Adrenal gland (tissue), 19 donors: ENCODE measurements at places on chromosomes 11 and 22.
A peak's percentile ranks its signal among the peaks of the same experiment; 100 is the strongest.

DNA sequence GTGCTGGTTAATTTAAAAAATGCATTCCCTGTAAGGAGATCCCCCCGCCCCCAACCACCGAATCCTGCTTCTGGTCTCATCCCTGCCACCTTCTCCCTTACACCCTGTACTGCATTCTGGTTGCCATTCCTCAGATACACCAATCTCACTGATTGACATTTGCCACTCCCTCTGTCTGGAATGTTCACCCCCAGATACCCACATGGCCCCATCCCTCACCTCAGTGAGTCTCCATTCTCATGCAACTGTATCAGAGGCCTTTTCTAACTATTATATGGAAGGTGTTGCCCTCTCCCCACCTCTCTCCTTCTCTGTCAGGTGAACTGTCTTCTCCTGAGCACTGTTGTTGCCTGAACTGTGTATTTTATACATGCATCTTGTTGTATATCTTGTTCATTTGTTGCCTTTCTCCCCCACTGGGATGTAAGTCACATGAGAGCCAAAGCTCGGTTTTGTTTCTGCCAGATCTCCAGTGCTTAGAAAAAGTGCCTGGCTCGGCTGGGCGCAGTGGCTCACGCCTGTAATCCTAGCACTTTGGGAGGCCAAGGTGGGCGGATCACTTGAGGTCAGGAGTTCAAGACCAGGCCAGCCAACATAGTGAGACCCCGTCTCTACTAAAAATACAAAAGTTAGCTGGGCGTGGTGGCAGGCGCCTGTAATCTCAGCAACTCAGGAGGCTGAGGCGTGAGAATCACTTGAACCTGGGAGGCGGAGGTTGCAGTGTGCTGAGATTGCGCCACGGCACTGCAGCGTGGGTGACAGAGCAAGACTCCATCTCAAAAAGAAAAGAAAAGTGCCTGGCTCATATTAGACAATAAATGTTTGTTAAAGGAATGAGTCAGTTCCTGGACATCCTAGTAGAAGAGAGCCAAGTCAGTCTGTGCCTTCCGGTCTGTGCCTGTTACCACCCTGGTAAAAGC is 61.0 kb downstream of the TNRC6B start:
- no peak for DNase-seq

DNA sequence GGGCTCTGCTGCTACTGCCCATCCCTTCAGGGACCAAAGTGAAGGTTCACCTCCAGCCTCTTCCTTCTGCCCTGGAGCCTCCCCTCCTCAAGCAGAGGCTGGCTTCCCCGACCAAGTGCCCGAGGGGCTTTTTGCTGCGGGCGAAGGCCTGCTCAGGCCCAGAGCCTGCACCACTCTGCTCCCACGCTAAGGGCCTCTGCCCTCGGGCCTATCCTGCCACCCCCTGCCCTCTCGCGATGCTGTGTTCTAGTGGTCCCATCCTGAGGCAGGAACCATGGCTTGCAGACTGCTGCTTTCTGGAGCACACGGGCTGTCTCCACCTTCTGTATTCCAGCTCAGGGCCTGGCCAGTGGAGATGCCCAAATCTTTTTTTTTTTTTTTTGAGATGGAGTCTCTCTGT is 8.9 kb upstream of the TNFRSF13C start:
- DNase-seq = no peak

DNA sequence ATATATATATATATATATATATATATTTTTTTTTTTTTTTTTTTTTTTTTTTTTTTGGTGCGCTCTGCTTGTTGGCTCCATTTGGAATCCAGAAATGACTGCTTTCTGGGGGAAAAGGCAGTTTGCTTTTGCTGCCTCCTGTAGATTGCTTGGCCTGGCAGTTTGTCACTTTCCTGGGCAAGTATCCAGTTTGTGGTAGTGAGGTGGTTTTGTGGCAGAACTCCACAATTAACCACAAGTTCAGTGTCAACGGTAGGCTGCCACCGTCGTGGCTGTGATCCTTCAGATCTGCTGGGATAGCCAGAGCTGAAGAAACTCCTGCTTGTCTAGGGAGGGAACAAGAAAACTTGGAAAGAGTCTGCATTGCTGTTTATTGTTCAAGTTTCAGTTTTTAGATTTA is 5.0 kb upstream of the PDE3B start:
- DNase-seq = no peak

DNA sequence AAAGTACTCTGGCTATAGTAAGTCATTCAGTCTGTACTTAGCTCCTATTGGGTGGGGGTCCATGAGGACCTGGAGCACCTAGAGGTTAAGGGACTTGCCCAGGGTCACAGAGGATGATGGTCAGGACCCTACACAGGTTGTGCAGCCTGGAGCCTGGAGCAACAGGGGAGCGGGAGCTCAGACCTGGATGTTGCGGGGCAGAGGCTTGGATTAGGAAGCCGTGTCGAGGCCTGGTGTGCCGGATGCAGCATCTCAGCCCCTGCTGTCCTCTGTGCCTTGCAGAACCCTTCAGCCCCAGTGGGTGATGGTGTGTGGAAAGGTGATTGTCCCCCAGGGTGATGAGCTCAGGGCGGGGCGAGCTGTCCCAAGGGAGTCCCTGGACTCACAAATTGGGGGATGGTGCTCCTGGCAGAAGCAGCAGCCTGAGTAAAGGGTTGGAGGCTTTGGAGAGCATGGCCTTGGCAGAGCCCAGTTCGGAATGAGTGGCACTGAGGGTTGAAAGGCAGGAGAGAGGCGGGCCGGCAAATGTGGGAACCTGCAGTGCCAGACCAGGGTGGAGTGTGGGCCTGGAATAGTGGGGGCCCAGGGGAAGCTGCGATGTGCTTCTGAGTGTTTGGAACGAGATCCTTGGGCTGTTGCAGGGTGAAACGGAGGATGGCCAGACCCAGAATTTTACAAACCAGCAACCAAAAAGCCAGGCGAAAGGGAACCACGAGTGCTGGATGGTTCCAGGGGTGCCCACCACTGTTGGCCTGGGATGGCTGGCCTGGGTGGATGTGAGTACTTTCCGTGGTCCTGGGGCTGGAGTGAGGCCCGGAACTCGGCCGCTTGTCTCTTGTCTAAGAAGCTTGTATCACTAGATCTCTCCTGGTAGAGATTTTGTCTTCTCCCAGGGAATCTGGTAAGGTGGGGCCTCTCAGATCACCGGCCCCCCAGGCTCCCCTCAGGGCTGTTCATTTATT is 2.9 kb downstream of the TPCN2 start:
- DNase-seq = peak; percentile 78

GRCh38 chr11:6497069-6497839 is at the start of gene DNHD1:
TSS of gene DNHD1 (plus strand) at chr11:6497280. CDS start at chr11:6498216, 936 bp downstream.
- DNase-seq = no peak

DNA sequence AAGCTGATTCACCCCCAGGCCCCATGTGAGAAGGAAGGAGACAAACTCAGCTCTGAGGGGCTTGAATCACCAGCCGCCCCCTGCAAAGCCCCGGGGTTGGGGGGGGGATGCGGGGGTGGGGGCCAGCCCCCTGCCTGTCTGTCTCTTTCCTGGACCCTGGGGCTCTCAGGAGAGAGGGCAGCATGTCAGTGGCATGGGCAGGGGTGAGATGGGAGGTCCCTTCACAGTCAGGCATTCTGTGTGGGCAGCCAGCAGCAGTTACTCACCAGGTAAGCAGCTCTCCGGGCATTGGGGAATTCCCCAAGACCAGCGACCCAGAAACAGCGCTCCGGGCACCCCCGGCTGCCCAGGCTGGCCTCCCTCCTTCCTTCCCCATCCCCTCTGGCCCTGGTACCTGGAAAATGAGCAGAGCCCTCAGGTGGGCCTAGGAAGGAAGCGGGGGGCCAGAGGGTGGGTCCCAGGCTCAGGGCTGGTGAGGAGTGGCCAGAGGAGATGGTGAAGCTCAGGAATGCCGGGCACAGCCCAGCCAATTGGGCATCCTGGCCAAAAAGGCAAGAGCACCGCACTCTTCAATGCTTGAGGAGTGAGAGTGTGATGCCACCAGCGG is 4.2 kb upstream of the LIF start:
- DNase-seq = no peak

GRCh38 chr11:20933086-20933485 is 263.7 kb downstream of the NELL1 start:
- no peak for DNase-seq

DNA sequence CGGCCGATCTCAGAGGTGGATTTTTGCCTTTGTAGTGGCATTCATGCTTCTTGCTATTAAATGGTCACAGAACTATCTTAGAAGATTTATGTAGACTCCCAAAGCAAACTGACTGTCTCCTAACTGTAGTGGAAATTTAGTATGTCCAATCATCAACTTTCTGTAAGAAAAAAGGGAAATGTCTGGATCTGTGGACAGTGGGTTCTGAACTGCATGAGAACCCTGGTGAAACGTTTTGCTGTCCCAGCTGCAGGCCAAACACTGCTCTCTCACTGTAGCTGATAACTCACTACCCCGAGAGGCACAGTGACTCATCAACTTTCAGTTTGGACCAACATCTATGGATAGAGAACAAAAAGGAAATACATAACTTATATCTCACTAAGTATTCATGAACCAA is 387.1 kb downstream of the SOX6 start:
- DNase-seq = peak; percentile 72

DNA sequence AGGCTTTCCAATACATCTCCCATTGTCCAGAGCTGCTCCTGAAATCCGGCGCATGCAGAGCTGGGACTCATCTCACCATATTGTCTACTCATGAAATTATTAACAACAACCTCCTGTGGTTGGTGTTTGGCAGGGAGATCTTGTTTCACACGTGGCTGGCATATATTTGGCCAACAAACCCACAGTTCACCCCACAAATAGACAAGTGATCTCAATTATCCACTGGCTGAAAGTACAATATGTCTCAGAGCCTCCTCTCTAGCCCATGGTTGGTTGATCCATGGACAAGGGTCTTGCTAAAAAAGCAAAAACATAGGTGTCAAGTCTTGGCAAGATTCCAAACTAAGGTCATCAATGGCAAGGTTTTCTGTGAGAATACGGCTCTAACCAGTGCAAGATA is 386.9 kb downstream of the ETS1 start:
- no peak for DNase-seq

GRCh38 chr11:40722179-40722795 is 737.2 kb downstream of the LRRC4C start:
- no peak for DNase-seq

GRCh38 chr11:6995703-6996102 is 24.4 kb downstream of the ZNF214 start:
- no peak for DNase-seq
